ENCODE measurements at places on chromosomes 4 and X. TPM values are rescaled to one million over a fixed set of nuclear protein-coding genes. Genes with fewer than 3 reads are reported as not detected.

The EVC2 gene
- 6.1 TPM for total RNA-seq

The MSX1 gene
- total RNA-seq: 4.0 TPM

- no peak for DNase-seq
Measured at GRCh38 chr4:152360045-152360410, 175.9 kb downstream of the FBXW7 start.

- DNase-seq: no peak
Measured at GRCh38 chr4:14783011-14783877, 219.0 kb upstream of the CPEB2 start.

DNA sequence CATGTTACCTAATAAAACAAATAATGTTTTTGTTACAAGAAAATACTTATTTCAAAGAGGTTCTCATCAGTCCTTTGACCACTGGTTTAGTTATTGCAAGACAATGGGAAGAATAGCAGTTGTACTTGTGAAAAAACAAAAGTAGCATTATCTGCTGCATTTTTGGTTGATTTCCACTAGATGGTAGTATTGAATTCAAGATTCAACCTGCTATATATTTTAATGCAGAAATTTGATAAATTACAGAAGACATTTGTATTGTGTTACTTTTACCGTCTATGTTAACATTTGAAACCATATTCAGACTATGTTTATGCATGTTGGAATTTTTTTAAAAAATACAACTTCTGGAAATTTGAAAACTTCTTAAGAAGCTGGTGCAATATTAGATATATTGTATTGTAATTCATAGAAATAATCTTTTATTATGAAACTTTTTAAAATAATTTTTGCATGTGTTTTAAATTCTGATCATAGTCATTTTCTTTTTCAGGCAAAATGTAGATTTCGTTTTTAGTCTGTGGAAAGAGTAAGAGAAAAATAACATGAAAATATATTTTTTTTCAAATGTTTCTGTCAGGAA is 56.4 kb downstream of the SPCS3 start:
- DNase-seq: no peak

GRCh38 chr4:155603360-155603891 is 63.2 kb upstream of the GUCY1A1 start:
- DNase-seq: no peak

- no peak for DNase-seq
Measured at GRCh38 chr4:2932951-2933565, 30.1 kb downstream of the NOP14 start.

- DNase-seq: no peak
Measured at GRCh38 chr4:45346816-45347435, 620.6 kb upstream of the GNPDA2 start.

GRCh38 chr4:78645853-78646757 is 94.5 kb downstream of the ANXA3 start:
- DNase-seq: peak; percentile 73

DNA sequence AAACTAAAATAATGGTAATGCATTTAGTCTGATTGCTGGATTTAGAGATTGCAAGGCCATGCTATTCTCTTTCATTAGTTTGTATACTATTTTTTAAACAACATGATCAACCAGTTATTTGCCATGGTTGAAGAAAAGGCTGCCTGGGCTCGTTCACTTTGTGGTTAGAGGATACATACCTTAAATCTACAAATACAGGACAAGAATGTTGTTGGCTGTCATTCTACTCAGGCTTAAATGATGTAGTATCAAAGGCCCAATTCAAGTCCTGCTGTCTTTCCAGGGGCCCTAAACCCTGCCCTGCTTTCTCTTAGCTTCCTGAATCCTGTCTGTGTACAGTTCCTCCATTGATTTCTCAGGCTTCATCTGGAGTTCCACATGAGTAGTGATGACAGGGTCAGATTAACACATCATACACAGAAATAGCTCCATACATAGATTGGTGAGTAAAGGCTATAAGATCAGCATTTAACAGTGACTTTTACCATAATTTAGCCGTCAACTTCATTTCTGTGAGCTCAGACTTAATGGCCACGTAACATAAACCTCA is 114.9 kb upstream of the GPRIN3 start:
- no peak for DNase-seq

The CYP4V2 gene
- total RNA-seq: 47.3 TPM

The CXCL11 gene
- total RNA-seq: 0.31 TPM

DNA sequence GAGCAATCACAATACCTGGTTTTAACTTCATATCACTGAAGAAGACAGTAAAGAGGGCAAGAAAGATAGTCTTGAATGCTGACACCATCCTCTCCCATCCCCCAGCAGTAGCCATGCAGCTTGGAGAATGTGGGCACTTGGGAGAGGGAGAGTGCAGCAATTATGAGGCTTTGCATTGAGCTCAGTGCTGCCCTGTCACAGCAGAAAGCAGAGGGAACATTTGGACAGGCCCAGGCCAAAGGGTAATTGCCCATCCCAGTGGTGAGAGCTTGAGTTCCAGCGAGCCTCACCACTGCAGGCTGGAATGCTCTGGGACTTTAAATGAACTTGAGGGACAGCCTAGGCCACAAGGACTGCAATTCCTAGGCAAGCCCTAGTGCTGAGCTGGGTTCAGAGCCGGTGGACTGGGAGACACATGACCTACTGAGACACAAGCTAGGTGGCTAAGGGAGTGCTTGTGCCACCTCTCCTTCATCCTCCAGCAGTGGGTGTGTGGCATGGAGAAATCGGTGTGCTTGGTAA is 36.3 kb downstream of the CORIN start:
- no peak for DNase-seq

The MFAP3L gene
- total RNA-seq: 90.2 TPM

The TMEM255A gene
- total RNA-seq: 2.1 TPM

- no peak for DNase-seq
Measured at GRCh38 chr4:153018684-153019083, 82.6 kb downstream of the FHDC1 start.

The SERTM2 gene
- 5.6 TPM for total RNA-seq

The RGN gene
- total RNA-seq: 7.0 TPM
